Fibroblast of skin of right biceps (primary cell): ENCODE measurements at places on chromosomes 12 and 14.

DNA sequence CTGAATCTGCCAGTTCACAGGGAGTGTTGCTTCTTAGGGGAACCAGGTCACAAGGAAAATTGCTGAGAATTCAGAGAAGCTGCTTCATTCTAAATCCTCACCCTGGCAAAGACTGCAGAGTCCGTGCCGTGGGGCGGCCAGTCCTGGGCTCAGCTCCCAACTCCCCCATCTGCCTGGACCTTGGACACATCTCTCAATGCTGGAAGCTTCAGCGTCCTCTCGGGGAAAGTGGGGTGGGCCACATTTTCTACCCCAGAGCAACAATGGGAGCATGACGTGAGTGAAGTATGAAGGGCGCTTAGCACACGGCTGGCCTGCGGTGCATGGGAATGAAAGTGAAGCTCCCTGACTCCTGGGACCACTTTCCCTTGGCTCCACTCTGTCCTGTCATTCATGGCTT is 31.2 kb downstream of the HVCN1 start:
- DNase-seq: no peak

GRCh38 chr12:130212384-130212989 is 50.2 kb downstream of the FZD10 start:
- DNase-seq: no peak

GRCh38 chr12:96112733-96113132 is 77.3 kb upstream of the LTA4H start:
- no peak for DNase-seq

DNA sequence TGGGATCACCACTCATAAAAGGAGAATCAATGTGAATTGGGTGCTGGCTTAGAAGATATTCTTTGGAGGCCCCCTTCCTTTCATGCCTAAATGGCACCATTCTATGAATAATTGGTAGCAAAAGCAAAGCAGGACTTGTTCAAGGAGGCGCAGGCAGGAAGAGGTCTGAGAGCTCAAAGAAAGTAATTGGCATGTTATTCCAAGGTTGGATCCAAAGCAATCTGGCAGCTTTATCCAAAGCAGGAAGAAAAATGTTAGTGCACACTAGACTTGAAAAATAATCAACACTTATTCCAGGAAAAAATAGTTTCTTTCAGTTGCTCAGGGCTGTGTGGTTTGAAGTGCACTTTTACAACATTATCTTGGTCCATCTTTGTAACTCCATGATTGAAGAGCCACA is 326.4 kb downstream of the NUAK1 start:
- no peak for DNase-seq

GRCh38 chr12:92621833-92622232 is 81.0 kb upstream of the PLEKHG7 start:
- DNase-seq: no peak

DNA sequence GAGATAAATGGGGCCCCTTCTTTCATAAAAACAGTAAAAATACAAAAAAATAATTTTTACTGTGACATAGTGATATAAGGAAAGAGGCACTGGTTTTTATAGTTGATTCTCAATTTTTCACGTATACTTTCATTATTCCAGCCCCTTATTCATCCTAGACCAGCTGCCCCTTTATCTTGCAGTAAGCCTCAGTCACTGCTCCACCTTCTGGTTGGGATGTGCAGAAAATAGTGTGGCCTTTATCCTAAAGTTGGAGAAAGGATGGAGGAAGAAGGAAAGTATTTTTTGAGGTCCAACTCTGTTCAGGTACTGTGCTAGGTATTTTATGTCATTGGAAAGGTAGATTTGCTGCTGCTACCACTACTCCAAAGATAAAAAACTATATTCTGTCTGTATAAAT is 172.7 kb downstream of the ANO6 start:
- DNase-seq: peak; percentile 56

DNA sequence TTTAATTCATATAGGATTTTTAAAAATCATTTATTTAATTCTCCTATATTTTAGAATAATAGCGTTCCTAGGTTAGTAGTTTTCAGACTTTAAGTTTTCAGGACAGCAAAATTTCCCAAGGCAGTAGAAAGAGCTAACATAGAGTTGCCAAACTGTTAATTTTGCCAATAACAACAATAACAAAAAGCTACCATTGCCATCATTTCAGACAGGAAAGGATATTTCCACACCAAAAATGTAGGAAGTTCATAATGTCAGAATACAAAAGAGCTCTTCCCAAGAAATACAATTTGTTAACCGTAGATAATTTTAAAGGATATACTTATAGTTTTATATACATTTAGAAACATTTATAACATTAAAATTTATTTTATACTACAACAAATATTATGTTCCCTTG is 81.4 kb upstream of the EEA1 start:
- DNase-seq: no peak

- DNase-seq: no peak
These were observed 220.3 kb downstream of the ASCL1 start for GRCh38 chr12:103177639-103178255.

- no peak for DNase-seq
These were observed 25.8 kb downstream of the TMEM120B start for GRCh38 chr12:121738340-121738858.

GRCh38 chr12:56749359-56749758 is 2.8 kb downstream of the PRIM1 start:
- no peak for DNase-seq

DNA sequence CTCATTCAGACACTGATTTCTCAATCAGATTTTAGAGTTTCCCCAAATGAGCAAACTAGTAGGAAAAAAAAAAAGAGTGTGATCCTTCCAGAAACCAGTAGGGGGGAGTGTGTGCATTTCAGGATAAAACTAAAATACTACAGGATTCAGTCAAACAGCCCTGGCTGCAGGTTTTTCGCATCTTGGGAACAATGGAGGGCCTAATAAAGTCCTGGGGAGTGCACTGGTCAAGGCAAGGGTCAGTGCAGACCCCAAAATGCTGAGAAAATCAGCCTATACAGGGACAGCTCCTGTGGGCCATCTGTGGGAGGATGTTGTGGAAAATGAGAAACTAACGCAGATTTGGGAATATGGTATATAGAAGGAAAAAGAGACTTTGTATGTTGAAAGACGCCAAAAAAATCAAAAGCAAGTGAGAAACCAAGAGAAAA is 22.2 kb upstream of the ABCD4 start:
- DNase-seq: peak; percentile 24

- no peak for DNase-seq
These were observed 1.5 kb downstream of the CMAS start for GRCh38 chr12:22047494-22047893.

DNA sequence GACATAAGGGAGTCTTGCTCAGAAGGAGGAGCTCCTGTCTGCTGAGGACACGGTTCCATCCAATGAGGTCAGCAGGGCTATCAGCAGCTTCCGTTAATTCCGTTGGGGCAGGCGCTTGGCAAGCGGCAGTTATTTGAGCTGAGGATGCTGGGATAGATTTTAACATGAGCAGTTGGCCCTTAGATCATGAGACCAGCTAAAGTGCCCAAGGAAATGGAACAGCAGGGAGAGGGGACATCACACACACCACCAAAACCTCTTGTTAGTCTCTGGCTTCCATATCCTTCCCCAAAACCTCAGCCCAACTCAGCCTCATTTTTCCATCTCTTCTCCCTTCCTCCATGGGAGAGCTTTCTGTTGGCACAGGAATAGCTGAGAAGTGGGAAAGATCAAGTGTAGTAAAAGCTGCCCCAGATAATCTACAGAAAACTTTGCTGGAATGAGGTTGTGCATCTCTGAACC is 138.7 kb upstream of the PZP start:
- DNase-seq: no peak

DNA sequence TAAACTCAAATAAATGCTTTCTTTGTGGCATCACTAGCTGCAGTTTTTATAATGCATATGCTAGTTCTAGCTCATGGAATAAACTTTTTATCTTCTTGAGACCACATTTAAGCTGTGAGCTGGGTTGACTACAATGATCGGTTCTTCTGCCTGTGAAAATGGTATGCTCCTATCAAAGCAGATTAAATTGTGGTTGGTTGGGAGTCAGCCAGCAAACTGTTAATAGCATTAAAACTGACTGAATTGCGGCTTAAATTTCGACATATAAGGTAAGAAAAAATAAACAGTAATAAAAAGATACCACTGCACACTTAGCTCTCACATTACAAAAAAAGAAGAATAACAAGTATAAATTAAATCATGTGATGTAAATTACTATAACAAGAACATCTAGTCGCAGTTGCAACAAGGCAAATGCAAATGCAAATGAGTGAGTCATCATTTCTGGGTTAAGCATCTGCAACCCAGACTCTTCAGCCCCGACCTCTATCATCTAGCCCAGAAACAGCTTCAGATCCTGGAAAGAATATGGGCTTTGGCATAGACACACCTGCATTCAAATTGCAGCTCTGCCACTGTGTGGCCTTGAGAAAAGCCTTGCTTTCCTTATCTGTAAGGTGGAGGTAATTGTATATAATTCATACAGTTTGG is 19.8 kb upstream of the DHRS7 start:
- no peak for DNase-seq

DNA sequence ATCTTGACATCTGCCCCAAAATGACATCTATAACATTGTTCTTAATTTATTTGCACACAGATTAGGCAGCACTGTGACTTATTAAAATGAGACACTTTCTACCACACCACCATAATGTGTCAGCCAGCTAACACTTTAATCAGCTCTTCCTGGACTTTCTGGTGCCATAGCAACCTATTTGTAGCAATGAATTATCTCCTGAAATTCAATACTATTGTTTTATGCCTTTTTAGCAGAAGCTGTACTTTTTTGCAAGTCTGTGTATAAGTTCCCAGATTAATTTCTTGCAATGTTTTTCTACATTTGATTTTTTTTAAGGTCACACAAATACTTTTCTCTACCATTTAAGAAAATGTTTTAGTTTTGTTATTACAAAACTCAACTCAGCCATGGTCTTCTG is 72.8 kb upstream of the SAV1 start:
- no peak for DNase-seq

DNA sequence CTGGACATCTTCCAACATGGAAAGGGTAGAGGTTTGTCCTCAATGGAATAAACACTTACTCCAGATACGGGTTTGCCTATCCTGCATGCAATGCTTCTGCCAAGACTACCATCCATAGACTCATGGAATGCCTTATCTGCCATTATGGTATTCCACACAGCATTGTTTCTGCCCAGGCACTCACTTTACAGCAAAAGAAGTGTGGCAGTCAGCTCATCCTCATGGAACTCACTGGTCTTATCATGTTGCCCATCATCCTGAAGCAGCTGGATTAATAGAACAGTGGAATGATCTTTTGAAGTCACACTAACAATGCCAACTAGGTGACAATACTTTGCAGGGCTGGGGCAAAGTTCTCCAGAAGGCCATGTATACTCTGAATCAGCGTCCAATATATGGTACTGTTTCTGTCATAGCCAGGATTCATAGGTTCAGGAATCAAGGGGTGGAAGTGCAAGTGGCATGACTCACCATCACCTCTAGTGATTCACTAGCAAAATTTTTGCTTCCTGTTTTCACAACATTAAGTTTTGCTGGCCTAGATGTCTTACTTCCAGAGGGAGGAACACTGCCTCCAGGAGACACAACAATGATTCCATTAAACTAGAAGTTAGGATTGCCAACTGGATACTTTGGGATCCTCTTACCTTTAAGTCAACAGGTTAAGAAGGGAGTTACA is 140.4 kb downstream of the SLC35F4 start:
- DNase-seq: peak; percentile 83

DNA sequence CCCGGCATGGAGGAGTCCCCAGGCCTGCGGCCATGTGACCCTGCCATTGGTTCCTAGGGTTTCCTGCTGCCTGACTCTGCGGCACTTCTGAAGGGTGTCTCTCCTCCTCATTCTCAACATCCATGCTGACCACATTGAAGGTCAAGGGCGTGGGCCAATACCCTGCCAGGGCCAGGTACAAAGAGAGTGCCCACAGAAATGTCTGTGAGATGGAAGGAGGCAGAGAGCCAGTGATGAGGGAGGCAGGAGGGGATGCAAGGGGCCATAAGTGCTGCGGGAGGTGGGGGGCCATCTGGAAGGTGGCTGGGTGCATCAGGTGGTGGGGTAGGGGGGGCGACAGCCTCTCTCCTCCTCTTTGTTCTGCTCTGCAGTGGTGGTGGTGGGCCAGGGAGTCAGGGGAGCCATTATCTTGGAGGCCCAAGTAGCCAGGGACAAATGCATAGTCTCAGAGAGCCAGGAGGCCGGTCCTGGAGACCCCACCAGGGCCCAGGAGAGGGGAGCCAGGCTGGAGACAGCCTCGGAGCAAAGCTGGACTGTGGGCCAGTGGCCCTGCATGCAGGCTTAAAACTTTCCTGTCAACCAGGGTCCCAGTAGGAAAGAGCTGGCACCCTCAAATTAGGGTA is 13.0 kb upstream of the CDC42BPB start:
- DNase-seq: no peak

- peak; percentile 7 for DNase-seq
These were observed 364.9 kb upstream of the KITLG start for GRCh38 chr12:88945051-88945732.

DNA sequence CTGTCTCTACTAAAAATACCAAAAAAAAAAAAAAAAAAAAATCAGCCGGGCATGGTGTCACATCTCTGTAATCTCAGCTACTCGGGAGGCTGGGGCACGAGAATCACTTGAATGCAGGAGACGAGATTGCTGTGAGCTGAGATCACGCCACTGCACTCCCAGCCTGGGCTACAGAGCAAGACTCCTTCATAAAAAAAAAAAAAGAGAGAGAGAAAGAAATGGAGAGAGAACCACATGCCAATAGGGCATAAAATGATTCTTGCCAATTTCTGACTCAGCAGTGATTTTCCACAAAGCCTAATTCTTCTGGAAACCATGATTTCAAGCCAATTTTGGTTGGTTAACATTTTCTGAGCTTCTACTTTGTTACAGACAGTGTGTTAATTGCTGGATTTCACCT is 250.4 kb upstream of the SEL1L start:
- DNase-seq: no peak

GRCh38 chr14:100403105-100403504 is 80.0 kb downstream of the SLC25A47 start:
- DNase-seq: no peak

DNA sequence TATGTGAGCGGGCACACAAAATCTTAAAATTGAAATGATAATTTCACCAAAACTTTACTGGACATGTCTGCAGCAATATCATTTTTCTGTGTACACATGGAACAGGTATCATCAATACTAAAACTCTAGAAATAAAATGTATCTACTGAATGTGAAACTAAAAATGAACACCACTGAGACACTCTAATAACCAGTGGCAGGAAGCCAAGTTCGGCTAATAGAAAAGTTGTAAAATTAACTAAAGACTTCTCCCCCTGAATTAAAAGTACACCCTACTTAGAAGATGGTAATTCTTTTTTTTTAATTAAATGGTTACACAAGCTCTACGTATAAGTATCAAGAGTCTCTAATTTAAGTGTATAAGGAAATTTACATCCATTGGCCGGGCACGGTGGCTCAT is 227.2 kb downstream of the MED13L start:
- no peak for DNase-seq
